Suppressor macrophage treated with lipopolysaccharide for 1 hour (primary cell): ENCODE measurements at places on chromosomes 1 and 21.

GRCh38 chr1:19354531-19354981 lies 42.4 kb downstream of the SLC66A1 start:
- no peak for DNase-seq

DNA sequence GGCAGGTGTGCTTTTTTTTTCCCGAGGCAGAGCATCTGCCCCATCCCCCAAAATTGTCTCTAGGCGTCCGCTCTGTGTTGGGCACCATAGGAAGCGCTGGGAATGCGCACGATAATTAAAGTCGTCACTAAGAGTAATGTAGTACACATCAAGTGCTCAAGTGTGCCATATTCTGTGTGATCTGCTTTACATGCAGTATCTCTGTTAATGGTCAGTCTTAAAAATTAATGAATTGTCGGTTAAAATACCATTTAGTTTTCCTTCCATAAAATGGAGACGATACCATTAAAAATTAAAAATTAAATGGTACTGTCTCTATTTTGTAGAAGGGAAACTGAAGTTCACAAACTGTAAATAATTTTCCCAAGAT lies 544 bp upstream of the CCT8 start:
- no peak for DNase-seq

GRCh38 chr1:184532199-184532598 lies 145.4 kb downstream of the C1orf21 start:
- no peak for DNase-seq

GRCh38 chr1:174258148-174258550 lies 98.8 kb downstream of the RABGAP1L start:
- DNase-seq, result peak; percentile 60

- no peak for DNase-seq
Observed at GRCh38 chr1:220307607-220308006, 35.4 kb upstream of the RAB3GAP2 start.

- DNase-seq, result no peak
Observed at GRCh38 chr1:161941726-161942436, 81.8 kb downstream of the OLFML2B start.

DNA sequence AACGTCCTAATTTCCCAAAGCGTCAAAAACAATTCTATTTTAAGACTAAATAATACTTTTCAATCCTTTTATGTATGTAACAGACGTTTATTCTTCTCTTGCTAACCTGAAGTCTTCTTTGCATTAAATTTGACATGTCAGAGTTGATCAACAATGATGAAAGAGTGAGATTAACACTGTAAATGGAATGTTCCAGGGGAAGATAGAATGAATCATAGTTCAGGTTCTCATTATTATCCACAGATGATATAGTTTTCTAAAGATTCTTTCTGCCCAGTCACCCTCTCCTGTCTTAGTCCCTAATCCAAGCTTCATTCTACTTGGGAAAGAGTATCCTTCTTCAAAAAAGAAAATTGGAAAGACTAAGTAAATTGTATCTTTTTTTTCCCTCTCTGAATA lies 38.9 kb downstream of the SDCCAG8 start:
- no peak for DNase-seq

DNA sequence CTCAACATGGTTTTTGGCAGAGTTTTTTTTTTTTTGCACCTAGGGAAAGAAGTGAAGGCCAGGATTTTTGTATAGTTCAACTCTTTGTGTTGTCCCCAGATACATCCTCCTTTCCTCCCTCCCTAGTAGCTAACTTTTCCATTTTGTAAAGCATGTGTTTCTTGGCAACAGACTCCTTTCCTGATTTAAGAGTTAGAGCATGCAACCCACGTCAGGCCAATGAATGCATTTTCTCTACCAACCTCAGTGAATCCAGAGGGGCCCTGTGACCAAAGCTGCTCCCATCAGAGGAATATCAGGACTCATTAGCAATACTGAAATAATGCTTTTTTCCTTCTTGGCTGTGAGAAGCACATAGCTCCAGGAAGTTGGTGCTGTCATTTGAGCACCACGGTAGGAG lies 287.2 kb downstream of the LMO4 start:
- no peak for DNase-seq

DNA sequence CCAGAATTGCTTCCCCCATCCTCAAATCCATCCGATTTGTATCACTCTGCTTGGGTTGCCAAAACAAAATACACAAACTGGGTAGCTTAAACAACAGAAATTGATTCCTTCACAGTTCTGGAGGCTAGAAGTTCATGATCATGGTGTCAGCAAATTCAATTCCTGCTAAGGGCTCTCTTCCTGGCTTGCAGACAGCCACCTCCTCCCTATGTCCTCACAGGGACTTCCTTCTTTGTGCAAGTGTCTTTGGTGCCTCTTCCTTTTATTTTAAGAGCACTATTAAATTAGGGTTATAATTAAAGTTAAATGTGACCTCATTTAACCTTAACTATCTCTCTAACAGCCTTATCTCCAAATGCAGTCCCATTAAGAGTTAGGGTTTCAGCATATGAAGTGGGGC lies 112.8 kb downstream of the PLPP3 start:
- DNase-seq, result peak; percentile 68

DNA sequence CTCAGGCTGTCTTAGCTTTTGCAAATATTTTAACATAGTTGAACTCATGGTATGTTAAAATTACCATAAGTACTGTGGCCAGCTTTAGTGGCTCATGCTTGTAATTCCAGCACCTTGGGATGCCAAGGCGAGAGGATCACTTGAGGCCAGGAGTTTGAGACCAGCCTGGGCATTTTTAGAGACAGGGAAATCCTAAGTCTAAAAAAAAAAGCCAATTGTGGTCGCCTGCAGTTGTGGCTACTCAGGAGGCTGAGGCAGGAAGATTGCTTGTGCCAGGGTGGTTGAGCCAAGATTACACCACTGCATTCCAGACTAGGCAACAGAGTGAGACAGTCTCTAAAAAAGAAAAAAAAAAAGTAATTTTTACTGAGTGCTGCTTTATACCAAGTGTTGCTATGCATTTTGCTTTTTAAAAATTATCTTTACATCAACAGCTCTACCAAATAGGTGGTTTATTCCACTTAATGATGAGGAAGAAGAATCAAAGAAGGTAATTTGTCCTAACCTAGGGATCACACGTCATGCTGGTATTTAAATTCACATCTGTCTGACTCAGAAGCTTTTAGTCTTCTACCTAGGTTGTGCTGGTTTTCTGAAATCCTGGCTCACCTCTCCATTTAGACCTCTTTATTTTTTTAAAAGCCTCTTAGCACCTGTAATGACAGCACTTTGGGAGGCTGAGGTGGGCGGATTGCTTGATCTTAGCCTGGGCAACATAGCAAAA lies 16.8 kb downstream of the PPP1R12B start:
- DNase-seq, result no peak

- peak; percentile 49 for DNase-seq
Observed at GRCh38 chr1:54287176-54287650, 87.2 kb downstream of the MRPL37 start.

DNA sequence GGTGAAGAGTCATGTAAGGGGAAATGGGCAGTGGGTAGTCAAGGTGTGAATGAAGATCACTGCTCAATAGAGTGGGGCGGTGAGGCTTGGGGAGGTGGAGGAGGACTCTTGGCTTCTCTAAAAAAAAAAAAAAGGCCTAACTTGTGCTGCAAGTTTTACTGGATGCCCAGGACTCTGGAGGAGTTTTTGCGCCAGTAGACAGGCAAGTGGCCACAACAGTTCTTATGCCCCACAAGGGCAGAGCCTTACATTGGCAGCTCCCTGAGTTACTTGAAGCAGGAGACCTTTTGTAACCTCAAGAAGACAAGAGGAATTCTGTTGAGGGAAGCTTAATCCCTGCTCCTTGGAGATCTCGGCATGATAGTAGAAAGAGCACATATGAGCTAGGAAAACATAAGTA lies 54.9 kb upstream of the PPP2R5A start:
- no peak for DNase-seq

GRCh38 chr1:154423304-154423987 lies 18.3 kb downstream of the IL6R start:
- DNase-seq, result peak; percentile 87

- DNase-seq, result no peak
Observed at GRCh38 chr1:59353453-59353852, 56.6 kb downstream of the FGGY start.

DNA sequence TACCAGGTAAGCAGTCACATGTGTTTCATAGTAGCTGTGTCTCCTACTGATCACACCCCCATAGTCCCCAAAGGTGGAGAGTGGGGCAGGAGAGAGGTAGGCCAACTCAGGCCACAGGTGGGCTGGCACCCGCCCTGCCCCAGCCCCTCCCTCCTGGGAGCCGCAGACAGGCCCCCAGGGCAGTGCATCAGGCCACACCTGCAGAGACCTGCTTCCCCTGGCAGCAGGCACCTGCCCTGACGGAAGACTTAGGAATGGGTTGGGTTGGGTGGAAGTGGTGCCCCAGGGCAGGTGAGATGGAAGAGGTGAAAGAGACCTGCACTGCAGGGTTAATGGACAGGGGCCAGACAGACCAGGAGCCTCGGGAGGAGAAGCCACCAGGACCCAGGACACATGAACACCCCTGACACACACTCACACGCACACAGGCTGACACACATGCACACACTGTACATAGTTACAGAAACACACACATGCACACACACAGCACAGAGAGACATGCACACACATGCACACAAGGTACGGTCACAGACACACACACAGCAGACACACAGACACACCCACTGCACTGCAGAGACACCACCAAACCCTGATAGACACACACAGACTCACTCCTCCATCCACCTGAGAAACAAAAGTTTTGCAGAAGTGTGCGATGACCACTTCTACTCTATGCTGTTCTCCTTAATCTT lies 1.7 kb upstream of the COL18A1 start:
- DNase-seq, result no peak

GRCh38 chr1:220891224-220892085 lies 12.2 kb downstream of the HLX start:
- DNase-seq, result peak; percentile 41
